ENCODE measurements at places on chromosomes 16 and 17. TPM values are rescaled to one million over a fixed set of nuclear protein-coding genes. Genes with fewer than 3 reads are reported as not detected.

VTN gene
- total RNA-seq, result 2.3 TPM

TPSG1 gene
- not detected for total RNA-seq

CLEC10A gene
- total RNA-seq, result not detected

GAST gene
- total RNA-seq, result not detected

ZDHHC1 gene
- total RNA-seq, result 0.16 TPM
